ENCODE measurements at places on chromosomes 6 and 20. TPM values are rescaled to one million over a fixed set of nuclear protein-coding genes. Genes with fewer than 3 reads are reported as not detected.

The CD93 gene
- not detected for total RNA-seq

The SIRPB2 gene
- total RNA-seq: 0.06 TPM

The OVOL2 gene
- 0.18 TPM for total RNA-seq

The ADGRB3 gene
- not detected for total RNA-seq

The TINAG gene
- total RNA-seq: not detected

The RSPH9 gene
- total RNA-seq: 0.16 TPM

The ZSCAN31 gene
- total RNA-seq: 2.1 TPM

The TRIM31 gene
- total RNA-seq: 1.2 TPM

The OPN5 gene
- total RNA-seq: not detected
